Keratinocyte (primary cell): ENCODE measurements at places on chromosomes 2 and 18. TPM values are rescaled to one million over a fixed set of nuclear protein-coding genes. Genes with fewer than 3 reads are reported as not detected.

The CD8B2 gene
- not detected in 3 replicates for polyA plus RNA-seq

DNA sequence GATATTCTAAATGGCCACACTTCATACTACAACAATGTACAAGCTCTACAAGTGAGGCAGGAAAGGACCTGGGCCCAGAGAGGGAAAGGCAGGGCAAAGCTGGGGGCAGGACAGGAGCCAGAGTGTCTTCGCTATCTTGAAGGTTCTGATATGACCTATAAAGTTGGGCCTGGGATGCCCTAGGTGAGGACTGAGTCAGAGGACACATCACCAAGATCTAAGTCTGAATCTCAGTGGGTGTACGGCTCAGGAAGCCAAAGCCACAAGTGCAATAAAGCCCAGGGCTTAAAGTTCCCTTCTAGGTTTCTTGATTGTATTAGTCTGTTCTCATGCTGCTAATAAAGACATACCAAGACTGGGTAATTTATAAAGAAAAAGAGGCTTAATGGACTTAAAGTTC is 219.1 kb downstream of the ALK start:
- no peak overlapping the region for H3K27ac ChIP-seq
- no peaks in the 10 kb centered on the region for H3K36me3 ChIP-seq
- no peaks in the 10 kb centered on the region for H3K27me3 ChIP-seq
- no peak for DNase-seq
- no peak overlapping the region for H3K4me3 ChIP-seq
- peaks cover 33% of the 10 kb centered on the region for H3K4me1 ChIP-seq

DNA sequence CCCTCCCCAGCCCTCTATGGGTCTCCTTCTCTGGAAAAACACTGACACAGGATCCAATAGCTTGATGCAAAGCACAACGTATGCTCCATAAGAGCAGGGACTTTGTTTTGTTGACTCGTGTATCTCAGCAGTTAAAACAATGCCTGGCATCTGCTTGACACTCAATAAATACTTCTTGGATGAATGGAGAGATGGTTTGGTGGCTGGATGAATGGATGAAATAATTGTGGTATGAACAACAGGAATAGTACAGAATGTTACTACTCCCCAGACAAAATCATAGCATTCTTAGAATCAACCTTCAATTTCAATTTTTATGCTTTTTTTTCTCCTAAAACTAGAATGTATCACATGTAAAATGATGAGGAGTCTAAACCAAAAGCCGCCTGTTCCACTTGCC is 57.4 kb downstream of the KCNE4 start:
- no peak overlapping the region for H3K4me3 ChIP-seq
- H3K4me1 ChIP-seq: peaks cover 2% of the 10 kb centered on the region
- no peaks in the 10 kb centered on the region for H3K27me3 ChIP-seq
- no peaks in the 10 kb centered on the region for H3K36me3 ChIP-seq
- no peak for DNase-seq
- H3K27ac ChIP-seq: no peak overlapping the region

GRCh38 chr2:60148716-60149115 is 404.7 kb downstream of the BCL11A start:
- H3K4me1 ChIP-seq: no peaks in the 10 kb centered on the region
- H3K4me3 ChIP-seq: no peak overlapping the region
- no peak for DNase-seq
- H3K27ac ChIP-seq: no peak overlapping the region
- no peaks in the 10 kb centered on the region for H3K36me3 ChIP-seq
- peaks cover 3% of the 10 kb centered on the region for H3K27me3 ChIP-seq
